ENCODE measurements at places on chromosomes 12 and 14.

DNA sequence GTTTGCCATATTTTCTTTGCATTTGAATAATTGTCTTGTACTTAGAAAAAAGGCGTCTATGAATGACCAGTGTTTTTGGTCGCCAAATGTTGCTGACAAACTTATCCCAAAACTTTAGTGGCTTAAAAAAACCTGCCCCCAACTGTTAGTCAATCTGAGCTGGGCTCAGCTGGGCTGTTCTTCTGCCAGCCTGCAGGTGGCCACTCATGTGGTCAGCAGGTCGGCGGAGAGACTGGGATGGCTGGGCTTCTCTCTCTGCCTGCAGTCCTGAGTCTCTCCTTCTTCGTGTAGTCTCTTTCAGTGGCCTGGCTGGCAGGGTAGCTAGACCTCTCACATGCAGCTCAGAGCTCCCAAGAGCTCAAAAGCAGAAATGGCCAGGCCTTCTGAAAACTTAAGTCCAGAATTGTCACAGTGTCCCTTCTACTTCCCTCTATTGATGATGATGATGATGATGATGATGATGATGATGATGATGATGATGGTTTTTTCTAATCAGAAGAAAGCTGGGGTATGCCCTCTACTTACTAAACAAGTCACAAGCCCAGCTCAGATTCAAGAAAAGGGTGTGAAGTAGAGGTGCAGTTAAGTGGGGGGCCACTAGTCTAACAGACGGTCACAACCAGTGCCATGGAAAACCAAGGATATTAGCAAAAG lies 87.9 kb downstream of the PTPN11 start:
- no peak for DNase-seq

- DNase-seq, result no peak
Measured at GRCh38 chr12:127729381-127729780, 537.6 kb upstream of the TMEM132C start.

GRCh38 chr14:37116933-37117849 lies 55.2 kb downstream of the SLC25A21 start:
- no peak for DNase-seq

- DNase-seq, result no peak
Measured at GRCh38 chr12:49961993-49962764, 507 bp downstream of the AQP5 start.

Data from stimulated activated naive CD8-positive, alpha-beta T cell treated with anti-CD3 and anti-CD28 coated beads, Interleukin-15, amount 100 ng/mL, for 72 hours (primary cell).